ENCODE measurements at places on chromosomes 4 and X.
A peak's percentile ranks its signal among the peaks of the same experiment; 100 is the strongest.

GRCh38 chrX:141638550-141638949 is 49.0 kb downstream of the SPANXA2 start:
- no peak overlapping the region for H3K4me3 ChIP-seq
- peaks cover 7% of the 10 kb centered on the region for H3K36me3 ChIP-seq
- H3K4me1 ChIP-seq = no peaks in the 10 kb centered on the region
- H3K27ac ChIP-seq = no peak overlapping the region

DNA sequence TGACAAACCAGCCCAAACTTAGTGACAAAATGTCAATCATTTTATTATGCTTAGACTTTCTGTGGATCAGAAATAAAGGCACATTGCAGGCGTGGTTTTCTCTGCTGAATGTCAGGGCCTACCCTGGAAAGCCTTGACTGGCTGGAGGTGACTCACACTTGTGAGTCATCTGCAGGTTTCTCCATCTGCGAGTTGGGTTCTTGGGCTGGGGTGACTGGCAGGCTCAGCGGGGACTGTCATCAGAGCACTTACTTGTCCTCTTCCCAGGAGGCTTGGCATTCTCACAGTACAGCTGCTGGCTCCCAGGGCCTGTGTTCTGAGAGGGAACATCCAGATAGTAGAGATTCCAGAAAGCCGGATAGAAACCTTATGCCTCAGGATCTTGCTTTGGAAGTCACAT is 153.8 kb upstream of the AGA start:
- H3K27ac ChIP-seq = no peak overlapping the region
- H3K4me1 ChIP-seq = peaks cover 11% of the 10 kb centered on the region

GRCh38 chr4:56821381-56822243 is at the start of gene SPINK2:
Gene SPINK2 (minus strand): TSS chr4:56821701. CDS start chr4:56821662, 39 bp downstream.
- no peaks in the 10 kb centered on the region for H3K36me3 ChIP-seq
- H3K4me1 ChIP-seq = peaks cover 5% of the 10 kb centered on the region
- peak within 1 kb of the TSS; percentile 68 for H3K4me3 ChIP-seq

DNA sequence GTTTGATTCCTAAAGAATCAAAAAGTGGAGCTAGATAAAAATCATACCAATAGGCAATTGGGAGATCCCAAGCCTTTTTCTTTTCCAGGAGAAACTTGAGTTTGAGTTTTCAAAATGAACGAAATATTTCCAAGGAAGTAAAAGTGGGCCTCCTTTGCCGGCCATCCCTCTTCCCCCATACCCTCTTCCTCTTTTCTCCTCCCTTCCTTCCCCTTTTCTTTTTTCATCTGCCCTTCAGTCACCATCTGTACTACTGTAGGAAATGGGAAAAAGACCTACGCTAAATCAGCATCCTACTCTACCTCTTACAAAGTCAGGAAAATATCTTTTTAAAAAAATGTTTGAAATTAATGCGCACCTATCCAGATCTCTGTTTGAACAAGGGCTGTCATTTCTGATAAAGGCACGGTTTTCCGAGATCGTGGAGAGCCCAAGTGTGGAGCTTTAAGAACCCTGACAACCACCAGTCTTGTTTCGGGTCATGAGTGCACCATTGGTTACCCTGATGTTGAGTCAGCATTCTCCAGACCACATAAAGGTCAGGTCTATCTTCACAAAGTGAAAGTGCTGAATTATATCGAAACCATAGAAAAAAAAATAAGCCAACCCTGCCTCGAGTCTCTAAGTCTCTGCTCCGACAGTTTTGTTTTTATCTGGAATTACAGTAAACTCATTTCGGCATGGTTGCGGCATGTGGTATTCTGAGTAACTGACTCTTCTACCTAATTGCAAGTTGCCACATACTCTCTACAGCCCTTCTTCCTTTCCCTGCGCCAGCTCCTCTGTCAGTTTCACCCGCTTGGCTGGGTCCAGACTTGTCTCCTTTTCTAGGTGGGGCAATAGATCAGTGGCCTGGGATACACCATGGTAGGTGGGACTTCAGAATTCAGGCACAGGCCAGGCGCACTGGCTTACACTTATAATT is 140.2 kb upstream of the KLF3 start:
- no peak for DNase-seq
- H3K4me1 ChIP-seq = peaks cover 5% of the 10 kb centered on the region
- peaks cover 3% of the 10 kb centered on the region for H3K36me3 ChIP-seq
- H3K4me3 ChIP-seq = no peak overlapping the region

GRCh38 chr4:52655506-52655905 is 3.6 kb downstream of the USP46 start:
- peaks cover 3% of the 10 kb centered on the region for H3K27me3 ChIP-seq
- peaks cover 23% of the 10 kb centered on the region for H3K36me3 ChIP-seq
- no peak for DNase-seq

DNA sequence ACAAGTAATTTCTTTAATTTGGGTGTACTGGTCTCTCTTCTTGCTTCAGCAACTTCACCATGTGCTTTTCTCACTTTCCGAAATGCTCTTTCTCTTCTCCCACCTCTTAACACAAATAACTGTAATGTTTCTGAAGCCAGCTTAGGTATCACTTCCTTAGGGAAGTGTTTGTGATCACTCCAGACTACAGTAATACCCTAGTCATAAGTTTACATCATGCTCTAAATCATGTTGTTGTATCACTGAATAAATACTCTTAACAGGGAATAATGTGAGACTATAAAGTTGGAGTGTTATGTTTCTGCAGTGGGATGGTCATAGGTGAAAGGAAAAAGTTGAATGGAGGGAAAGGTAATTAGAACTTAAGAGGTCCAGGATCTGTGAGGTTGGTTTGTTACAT is 712.3 kb downstream of the C4orf33 start:
- no peak for DNase-seq
- no peak overlapping the region for H3K4me3 ChIP-seq
- peaks cover 4% of the 10 kb centered on the region for H3K4me1 ChIP-seq
- no peaks in the 10 kb centered on the region for H3K27me3 ChIP-seq
- H3K27ac ChIP-seq = no peak overlapping the region

- H3K36me3 ChIP-seq = peaks cover 5% of the 10 kb centered on the region
- no peaks in the 10 kb centered on the region for H3K4me1 ChIP-seq
- H3K27me3 ChIP-seq = no peaks in the 10 kb centered on the region
- DNase-seq = no peak
- H3K4me3 ChIP-seq = no peak overlapping the region
- no peak overlapping the region for H3K27ac ChIP-seq
Measured at GRCh38 chrX:38205039-38205438, 15.6 kb downstream of the SRPX start.

GRCh38 chr4:28548136-28548535 is 1687.5 kb downstream of the STIM2 start:
- no peak overlapping the region for H3K4me3 ChIP-seq
- H3K36me3 ChIP-seq = no peaks in the 10 kb centered on the region
- no peak overlapping the region for H3K27ac ChIP-seq
- no peak for DNase-seq
- H3K27me3 ChIP-seq = no peaks in the 10 kb centered on the region

GRCh38 chr4:177434667-177435066 is 7.6 kb downstream of the AGA start:
- no peak overlapping the region for H3K27ac ChIP-seq
- DNase-seq = no peak
- H3K27me3 ChIP-seq = no peaks in the 10 kb centered on the region
- no peaks in the 10 kb centered on the region for H3K4me1 ChIP-seq

- no peaks in the 10 kb centered on the region for H3K27me3 ChIP-seq
- H3K36me3 ChIP-seq = no peaks in the 10 kb centered on the region
- DNase-seq = no peak
- H3K4me1 ChIP-seq = no peaks in the 10 kb centered on the region
Measured at GRCh38 chrX:80335062-80335830, 85.0 kb upstream of the TENT5D start.

- DNase-seq = no peak
- no peaks in the 10 kb centered on the region for H3K36me3 ChIP-seq
- peaks cover 44% of the 10 kb centered on the region for H3K4me1 ChIP-seq
- no peak overlapping the region for H3K27ac ChIP-seq
- no peak overlapping the region for H3K4me3 ChIP-seq
Measured at GRCh38 chr4:140115140-140115539, 38.8 kb downstream of the MAML3 start.

DNA sequence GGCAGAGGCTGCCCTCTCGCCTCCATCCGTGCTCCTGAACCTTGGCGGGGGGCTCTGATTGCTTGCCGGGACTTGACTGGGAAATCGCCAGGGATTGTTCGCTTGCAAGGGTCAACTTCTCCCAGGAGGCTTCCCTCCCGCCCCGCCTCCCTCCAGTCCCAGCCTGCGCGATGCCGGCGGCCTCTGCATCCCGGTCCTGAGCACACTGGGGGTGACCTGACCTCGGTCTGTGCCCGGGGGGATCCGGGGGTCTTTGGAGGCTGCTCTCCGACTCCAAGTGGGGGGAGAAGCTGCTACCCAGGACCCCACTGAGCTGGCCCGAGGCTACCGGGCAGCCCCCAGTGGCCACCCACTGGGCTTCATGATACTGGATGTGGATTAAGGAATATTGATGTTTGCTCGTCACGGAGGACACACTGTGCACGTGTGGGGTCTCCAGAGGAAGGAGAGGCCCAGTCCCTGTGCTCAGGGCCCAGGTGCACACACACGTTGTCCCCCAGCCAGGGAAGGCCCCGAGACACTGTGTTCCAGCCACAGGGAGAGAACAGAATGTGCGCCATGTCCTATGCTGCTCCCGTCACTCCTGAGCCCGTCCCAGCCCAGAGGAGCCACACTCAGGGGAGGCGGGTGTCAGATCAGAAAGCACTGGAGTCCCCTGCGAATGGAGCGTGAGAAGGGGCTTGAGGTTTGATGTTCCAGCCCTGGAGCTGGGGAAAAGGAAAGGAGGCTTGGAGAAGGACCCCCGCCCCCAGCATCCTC is 55.9 kb upstream of the NKX1-1 start:
- H3K36me3 ChIP-seq = no peaks in the 10 kb centered on the region
- H3K4me1 ChIP-seq = peaks cover 13% of the 10 kb centered on the region
- H3K4me3 ChIP-seq = no peak overlapping the region
- H3K27ac ChIP-seq = no peak overlapping the region

- DNase-seq = no peak
- no peak overlapping the region for H3K4me3 ChIP-seq
- H3K27me3 ChIP-seq = no peaks in the 10 kb centered on the region
- peaks cover 7% of the 10 kb centered on the region for H3K36me3 ChIP-seq
Measured at GRCh38 chr4:90495936-90496335, 368.7 kb downstream of the CCSER1 start.

DNA sequence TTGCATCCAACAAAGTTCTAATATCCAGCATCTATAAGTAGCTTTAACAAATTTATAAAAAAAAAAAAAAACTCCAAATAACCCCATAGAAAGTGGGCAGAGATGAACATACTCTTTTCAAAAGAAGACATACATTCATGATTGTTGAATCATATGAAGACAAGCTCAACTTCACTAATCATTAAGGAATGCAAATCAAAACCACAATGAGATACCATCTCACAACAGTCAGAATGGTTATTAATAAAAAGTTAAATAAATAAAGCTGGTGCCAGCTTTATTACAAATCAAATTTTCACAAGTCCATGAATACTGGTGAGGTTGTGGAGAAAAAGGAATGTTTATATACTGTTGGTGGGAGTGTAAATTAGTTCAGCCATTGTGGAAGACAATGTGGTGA is 592.0 kb downstream of the IQCM start:
- H3K27me3 ChIP-seq = no peaks in the 10 kb centered on the region
- H3K4me1 ChIP-seq = no peaks in the 10 kb centered on the region
- no peak overlapping the region for H3K27ac ChIP-seq

DNA sequence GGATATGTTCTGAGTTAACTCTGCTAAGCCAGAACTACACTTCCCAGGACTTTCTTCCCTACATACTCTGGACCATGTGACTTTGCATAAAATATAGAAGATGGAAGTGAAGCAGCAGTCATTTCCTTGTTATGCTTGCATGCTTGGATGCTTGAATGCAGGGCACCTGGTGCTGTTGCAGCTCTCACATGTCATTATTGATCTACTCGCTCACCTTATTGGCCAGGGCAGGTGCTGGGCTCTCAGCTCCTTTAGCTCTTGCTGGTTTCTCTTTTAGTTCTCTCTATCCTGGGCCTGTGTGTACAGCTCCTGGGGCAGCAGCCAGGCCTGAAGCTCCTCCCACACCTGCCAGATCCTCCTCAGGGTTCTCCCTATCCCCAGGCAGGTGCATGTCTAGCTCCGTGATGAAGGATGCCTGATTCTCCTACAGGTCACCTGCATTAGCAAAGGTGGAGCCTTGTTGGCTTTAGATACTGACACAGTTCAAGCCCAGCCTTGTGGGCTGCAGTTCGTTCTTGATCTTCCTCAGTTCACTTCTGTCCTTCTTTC is 53.3 kb downstream of the MED28 start:
- H3K27me3 ChIP-seq = peaks cover 2% of the 10 kb centered on the region
- H3K27ac ChIP-seq = no peak overlapping the region
- DNase-seq = no peak
- H3K4me3 ChIP-seq = no peak overlapping the region
- H3K4me1 ChIP-seq = no peaks in the 10 kb centered on the region

DNA sequence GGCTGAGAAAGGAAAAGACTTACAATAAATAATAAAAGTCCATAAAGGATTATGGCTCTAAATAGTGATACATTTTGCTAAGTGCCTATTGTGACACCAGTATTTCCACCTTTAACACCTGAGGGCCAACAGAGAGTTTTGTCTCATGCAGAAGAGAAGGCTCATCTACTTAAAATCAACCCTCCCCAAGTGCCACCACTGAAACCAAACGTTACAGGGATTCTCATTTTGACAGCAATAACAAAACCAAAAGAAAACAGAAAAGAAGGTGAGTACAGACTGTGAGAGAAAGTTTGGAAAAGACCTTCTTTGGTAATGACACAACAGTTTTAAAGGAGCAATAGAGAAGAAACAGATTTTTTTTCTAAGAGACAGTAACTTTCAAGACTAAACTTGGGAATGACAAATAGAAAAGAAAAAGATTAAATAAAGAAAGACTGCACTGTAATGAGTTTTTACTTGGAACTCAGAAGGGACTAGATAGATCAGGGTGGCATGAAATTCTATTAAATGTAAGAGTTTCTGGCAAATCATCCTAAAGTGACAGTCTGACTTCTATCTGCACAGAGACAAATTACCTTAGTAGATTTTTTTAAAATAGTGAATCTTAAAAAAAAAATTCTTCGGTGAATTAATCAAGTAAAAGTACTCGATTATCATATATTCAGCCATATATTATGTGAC is 109.7 kb downstream of the ZNF827 start:
- H3K27me3 ChIP-seq = no peaks in the 10 kb centered on the region
- peaks cover 18% of the 10 kb centered on the region for H3K4me1 ChIP-seq
- no peak for DNase-seq
- H3K27ac ChIP-seq = no peak overlapping the region
- H3K36me3 ChIP-seq = peaks cover 21% of the 10 kb centered on the region
